Activated CD4-positive, CD25-positive, alpha-beta regulatory T cell (primary cell): ENCODE measurements at places on chromosomes 1 and 21.
A peak's percentile ranks its signal among the peaks of the same experiment; 100 is the strongest.

- DNase-seq = peak; percentile 68
Observed at GRCh38 chr1:39799770-39800470, 11.3 kb upstream of the BMP8B start.

- DNase-seq = no peak
Observed at GRCh38 chr1:33960188-33960895, 96.5 kb downstream of the HMGB4 start.

DNA sequence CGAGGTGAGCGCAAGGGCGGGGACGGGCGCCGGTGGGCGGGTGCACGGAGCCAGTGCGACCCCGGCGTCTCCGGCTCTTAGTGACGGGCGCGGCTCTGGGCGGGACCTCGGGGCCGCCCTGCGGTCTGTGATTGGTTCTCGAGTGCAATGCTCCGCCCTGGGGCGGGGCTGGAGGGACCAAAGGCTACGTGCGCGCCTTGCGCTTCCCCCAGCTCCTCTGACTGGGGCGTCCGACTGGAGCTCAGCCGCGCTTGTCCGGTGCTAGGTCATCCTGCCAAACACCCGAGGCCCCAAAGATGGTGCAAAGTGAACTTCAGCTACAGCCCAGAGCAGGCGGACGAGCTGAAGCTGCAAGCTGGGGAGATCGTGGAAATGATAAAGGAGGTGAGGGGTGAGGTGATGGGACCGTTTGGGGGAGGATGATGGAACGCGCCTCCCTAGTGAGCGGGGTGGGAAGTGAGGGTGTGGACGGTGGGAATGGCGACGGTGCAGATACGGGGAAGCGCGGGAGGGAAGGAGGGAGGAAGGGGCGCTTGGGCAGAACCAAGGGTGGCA is 811 bp downstream of the SH3D21 start:
- DNase-seq = peak; percentile 85

- no peak for DNase-seq
Observed at GRCh38 chr1:219202567-219202966, 28.9 kb downstream of the LYPLAL1 start.
